ENCODE measurements at places on chromosomes 4 and X. TPM values are rescaled to one million over a fixed set of nuclear protein-coding genes. Genes with fewer than 3 reads are reported as not detected.

Gene PAGE5
- not detected for total RNA-seq

Gene MAGEB17
- not detected for total RNA-seq

DNA sequence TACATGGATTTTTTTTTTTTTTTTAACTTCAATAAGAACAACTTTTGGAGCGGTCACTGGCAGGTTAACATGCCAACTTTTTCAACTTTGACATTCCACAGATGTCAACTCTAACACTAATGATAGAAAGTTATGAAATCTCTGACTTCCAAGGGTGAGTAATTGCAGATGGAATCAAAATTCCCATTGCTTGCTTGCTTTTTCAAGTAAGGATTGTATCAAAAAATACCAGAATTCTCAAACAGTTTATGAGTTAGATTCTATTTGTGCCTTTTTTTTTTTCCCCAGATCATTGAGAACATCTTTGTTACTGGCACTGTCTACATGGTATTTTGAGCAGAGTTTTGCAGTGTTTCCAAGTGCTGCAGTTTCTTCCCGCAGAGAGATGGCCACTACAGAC, 50.3 kb upstream of the OTUD4 start:
- DNase-seq = no peak

- no peak for DNase-seq
Measured at GRCh38 chr4:149785696-149786431, 29.8 kb downstream of the IQCM start.

Gene MMAA
- 9.5 TPM for total RNA-seq

Gene CT47B1
- total RNA-seq = not detected

GRCh38 chrX:147646949-147647723, 264.6 kb upstream of the FMR1 start:
- no peak for DNase-seq

- DNase-seq = no peak
Measured at GRCh38 chrX:79325263-79325958, 41.7 kb downstream of the ITM2A start.

Gene PCDH11X
- not detected for total RNA-seq

Gene SERPINA7
- total RNA-seq = not detected

DNA sequence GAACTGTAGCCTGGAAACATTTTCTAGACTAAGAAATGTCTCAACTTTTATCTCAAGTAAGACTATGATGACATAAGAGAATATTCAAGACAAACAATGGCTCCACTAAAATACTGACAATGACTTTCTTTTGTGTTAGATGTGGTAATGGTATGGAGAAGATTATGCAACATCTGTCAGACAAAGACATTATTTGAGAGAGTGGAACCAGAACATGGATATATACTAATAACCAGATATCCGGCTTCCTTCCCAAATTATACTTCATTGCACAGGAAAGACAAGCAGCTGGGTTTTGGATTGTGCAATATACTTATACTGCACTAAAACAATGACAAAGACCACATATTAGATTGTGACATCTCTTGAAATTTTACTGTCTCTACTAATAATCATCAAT, 290.8 kb upstream of the GIMD1 start:
- DNase-seq = no peak

DNA sequence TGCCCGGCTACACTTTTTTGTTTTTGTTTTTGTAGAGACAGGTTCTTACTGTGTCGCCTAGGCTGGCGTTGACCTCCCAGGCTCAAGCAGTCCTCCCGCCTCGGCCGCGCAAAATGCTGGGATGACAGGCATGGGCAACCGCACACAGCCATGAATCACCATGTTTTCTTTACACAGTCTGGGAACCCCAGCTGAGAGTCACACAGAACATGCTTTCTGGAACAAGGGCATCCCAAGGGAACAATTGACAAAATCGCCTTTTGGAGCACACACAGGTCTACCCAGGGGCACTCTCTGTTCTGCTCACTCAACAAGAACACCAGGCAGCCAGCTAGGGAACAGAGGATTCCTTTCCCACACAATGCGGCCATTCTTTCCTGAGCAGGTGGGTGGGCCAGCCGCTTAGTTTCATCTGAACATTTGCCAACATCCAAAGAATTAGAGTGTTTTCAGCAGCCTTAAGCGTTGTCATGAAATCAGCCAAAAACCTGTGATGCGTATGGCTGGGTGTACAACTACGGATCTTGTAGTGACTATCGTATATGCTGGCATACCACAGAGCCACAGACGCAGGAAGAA, 15.7 kb downstream of the PRKX start:
- peak; percentile 87 for DNase-seq

GRCh38 chr4:7323872-7324650, 110.7 kb downstream of the PSAPL1 start:
- no peak for DNase-seq

- no peak for DNase-seq
Measured at GRCh38 chrX:6849716-6850414, 297.6 kb upstream of the STS start.

DNA sequence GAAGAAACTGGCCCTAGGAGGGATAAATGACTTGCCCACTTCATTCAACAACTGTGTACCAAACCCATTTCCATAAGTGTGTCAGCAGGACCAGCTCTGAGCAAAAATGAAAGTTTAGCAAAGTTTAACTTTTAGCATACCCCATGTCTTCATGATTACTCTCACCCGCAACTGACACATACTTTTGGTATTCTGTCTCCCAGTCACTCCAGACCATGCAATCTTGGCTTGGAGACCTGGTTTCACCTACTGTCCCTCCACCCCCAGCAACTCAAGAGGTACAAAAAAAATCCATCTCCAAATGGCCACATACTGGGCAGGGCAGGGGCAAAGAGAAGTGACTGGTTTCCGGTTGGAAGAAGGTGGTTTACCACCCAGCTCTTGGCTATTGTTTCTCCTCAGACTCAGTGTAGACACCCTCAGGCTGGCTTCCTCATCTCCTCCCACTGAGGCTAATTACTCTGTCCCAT, 79.8 kb downstream of the RLIM start:
- peak; percentile 77 for DNase-seq

Gene ADH1C
- not detected for total RNA-seq

Gene AMTN
- not detected for total RNA-seq

DNA sequence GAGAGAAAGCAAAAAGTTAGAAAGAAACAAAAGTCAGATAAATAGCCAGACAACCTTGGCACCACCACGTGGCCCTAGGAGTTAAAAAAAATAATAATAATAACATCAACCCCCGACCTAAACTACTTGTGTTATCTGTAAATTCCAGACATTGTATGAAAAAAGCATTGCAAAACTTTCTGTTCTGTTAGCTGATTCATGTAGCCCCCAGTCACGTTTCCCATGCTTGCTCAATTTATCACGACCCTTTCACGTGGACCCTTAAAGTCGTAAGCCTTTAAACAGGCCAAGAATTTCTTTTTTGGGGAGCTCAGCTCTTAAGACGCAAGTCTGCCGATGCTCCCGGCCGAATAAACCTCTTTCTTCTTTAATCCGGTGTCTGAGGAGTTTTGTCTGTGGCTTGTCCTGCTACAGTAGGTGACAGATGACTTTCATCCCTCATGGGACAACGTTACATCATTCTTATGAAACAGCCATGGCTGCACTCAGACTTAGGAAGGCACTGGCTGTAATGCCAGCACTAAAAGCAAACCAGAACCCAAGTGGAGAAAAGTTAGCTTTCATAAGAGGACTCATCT, 520 bp downstream of the ACOX3 start:
- no peak for DNase-seq

GRCh38 chrX:71098302-71098701, 2.7 kb downstream of the FOXO4 start:
- no peak for DNase-seq

Gene SORCS2
- 6.7 TPM for total RNA-seq

- no peak for DNase-seq
Measured at GRCh38 chr4:29734343-29735213, 985.6 kb upstream of the PCDH7 start.

Gene TSPAN7
- 0.40 TPM for total RNA-seq

DNA sequence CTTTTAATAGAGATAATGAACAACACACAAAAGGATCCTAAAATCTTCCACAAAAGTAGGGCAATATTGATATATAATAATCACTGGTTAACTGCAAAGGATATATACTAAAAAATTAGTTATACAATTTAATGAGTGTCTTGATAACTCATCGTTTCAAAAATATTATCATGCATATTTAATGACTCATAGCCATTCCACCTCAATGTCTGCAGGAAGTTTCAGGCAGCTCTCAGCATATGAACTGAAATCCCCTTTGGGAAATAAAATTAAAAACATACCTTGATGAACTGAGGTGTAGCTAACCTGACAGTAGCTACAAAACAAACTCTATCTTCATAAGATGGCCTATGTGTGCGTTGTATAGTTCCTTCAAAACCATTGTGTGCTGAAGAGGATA, 62.9 kb downstream of the TMEM165 start:
- DNase-seq = no peak

Gene MAOA
- 0.32 TPM for total RNA-seq

Gene PPBP
- not detected for total RNA-seq

DNA sequence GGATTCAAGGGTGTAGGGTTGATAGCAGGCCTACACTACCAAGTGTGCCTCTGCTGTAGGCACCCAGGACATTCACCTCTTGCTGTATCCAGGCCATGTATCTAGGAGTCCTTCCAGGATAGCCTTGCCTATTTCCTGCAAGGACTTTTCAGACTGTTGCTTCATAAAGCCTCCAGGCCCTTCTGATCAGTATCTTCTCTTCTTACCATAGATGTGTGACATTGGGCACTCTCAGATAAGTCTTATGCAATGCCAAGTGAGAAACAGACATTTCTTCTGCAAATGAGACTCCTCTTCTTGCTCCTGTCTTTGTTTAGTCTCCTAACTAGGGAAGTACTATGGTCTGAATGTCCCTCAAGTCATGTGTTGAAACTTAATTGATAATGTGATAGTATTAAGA, 386.8 kb downstream of the ANKRD50 start:
- no peak for DNase-seq

Gene SOX3
- total RNA-seq = not detected

Gene ARHGAP4
- 5.3 TPM for total RNA-seq

Gene GUF1
- 20.7 TPM for total RNA-seq

- DNase-seq = peak; percentile 76
Measured at GRCh38 chrX:1534301-1535168, 2.5 kb downstream of the P2RY8 start.

GRCh38 chr4:172736046-172736445, 432.6 kb upstream of the GALNT7 start:
- DNase-seq = no peak

GRCh38 chrX:39507617-39508299, 590.0 kb downstream of the BCOR start:
- DNase-seq = no peak

Gene WNK3
- 3.9 TPM for total RNA-seq

GRCh38 chrX:43876680-43877079, 5.6 kb downstream of the MAOB start:
- no peak for DNase-seq

Gene TCP11X2
- not detected for total RNA-seq

Gene ZNF732
- total RNA-seq = 0.31 TPM

Measured in osteocyte (in vitro differentiated cells).